ENCODE measurements at places on chromosomes 12 and 14.

DNA sequence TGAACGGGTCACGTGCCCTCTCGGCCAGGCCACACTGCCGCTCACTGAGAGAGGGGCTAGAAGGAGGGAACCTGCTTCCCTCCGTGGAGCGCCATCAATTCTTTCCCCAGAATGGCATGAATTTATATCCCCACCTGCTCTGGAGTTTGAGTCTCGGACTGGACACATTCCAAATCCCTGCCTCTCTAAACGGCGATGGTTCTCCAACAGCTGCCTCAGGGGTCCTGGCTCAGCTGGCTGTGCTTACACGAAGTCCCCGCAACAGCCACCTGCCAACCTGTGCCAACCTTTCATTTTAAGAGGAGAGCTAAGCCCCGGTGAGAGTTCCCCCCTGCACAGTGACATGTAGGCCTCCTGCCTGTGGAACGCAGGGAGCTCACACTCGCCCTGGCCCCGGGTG, 73.2 kb downstream of the RIMBP2 start:
- ATAC-seq = no peak

- no peak for ATAC-seq
These were observed 952.0 kb upstream of the USP15 start for GRCh38 chr12:61308220-61308619.

GRCh38 chr12:55938826-55939501, 8.0 kb downstream of the DGKA start:
- peak; percentile 42 for ATAC-seq

- ATAC-seq = no peak
These were observed 74.3 kb downstream of the RFLNA start for GRCh38 chr12:124369055-124369826.

- ATAC-seq = peak; percentile 38
These were observed 60.4 kb upstream of the PTHLH start for GRCh38 chr12:28032811-28033537.

- ATAC-seq = peak; percentile 87
These were observed 2.5 kb downstream of the USP44 start for GRCh38 chr12:95548539-95549391.

GRCh38 chr12:21710958-21711775, 53.5 kb upstream of the LDHB start:
- ATAC-seq = peak; percentile 40

DNA sequence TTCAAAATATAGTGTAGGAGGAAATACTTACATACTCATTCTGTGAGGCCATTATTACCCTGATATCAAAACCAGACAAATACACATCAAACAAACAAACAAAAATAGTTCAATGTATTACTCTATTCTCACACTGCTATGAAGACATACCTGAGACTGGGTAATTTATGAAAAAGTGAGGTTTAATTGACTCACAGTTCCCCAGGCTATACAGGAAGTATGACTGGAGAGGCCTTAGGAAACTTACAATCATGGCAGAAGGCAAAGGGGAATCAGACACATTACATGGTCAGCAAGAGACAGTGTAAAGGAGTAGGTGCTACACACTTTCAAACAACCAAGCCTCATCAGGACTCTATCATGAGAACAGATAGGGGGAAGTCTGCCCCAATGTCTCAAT, 1023.2 kb downstream of the TMTC2 start:
- ATAC-seq = no peak

- ATAC-seq = no peak
These were observed 192.8 kb downstream of the BCL11B start for GRCh38 chr14:99079061-99079727.

GRCh38 chr14:84432676-84433075, 1097.3 kb upstream of the FLRT2 start:
- no peak for ATAC-seq

DNA sequence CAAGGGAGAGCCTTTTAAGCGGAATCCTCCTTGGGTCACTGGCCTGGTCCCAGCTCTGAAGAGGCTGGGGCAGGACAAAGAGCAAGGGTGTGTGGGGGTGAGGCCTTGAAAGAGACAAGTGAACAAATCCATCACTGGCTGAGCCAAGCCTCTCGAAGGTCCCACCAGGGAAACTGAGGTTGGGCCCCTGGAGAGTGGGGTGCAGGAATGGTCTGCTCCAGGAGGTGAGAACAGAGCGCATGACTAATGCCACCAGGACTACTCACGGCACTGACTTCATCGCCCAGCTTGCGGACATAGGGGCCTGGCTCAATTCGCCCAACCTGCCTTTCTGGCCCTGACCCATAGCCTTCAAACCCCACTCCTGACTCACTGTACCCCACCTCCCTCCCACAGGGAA, 19.2 kb upstream of the DEGS2 start:
- ATAC-seq = no peak

- no peak for ATAC-seq
These were observed 221.6 kb downstream of the C12orf75 start for GRCh38 chr12:105552056-105552455.

GRCh38 chr14:21093769-21094681, 4.4 kb downstream of the ZNF219 start:
- ATAC-seq = no peak

- no peak for ATAC-seq
These were observed 78.8 kb upstream of the EVL start for GRCh38 chr14:99986396-99986795.

DNA sequence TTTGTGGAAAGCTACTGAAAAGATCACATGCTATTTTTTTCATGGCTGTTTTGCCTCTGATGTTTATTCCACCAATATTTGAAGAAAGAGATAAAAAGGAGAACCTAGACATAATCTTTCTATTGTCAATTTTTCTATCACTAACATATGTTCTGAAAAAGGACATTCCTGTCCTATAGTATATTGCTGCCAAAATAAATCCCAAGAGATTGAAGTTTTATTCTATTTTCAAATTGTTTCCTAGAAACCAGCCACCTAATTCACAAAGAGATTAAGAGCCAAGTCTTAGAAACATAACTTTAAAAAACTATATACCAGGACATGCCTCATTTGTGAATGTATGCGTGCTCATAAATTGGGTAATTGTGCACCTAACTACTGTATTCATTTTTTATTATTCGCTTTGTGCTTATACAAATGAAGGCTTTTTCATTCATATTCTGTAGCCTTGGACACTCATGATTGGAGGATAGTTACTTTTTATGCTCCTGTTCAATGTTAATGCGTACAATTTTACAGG, 200.7 kb downstream of the FUT8 start:
- no peak for ATAC-seq

DNA sequence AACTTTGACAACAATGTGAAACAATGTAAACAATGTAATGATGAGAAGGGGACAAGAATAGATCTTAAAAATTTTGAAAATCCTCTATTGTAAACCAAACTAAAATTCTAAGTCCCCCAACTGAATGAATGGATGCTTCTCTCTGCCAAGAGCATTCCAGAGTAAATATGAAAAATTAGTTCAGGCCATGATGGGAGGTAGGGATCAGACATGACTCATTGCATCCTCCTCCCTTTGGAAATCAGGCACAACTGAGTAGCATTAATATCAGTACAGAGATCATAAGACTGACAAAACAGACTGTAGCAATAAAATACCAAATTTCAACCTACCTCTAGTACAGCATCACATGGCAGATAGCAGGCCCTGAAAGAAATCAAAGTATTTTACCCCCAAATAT, 559.9 kb downstream of the C12orf50 start:
- no peak for ATAC-seq

DNA sequence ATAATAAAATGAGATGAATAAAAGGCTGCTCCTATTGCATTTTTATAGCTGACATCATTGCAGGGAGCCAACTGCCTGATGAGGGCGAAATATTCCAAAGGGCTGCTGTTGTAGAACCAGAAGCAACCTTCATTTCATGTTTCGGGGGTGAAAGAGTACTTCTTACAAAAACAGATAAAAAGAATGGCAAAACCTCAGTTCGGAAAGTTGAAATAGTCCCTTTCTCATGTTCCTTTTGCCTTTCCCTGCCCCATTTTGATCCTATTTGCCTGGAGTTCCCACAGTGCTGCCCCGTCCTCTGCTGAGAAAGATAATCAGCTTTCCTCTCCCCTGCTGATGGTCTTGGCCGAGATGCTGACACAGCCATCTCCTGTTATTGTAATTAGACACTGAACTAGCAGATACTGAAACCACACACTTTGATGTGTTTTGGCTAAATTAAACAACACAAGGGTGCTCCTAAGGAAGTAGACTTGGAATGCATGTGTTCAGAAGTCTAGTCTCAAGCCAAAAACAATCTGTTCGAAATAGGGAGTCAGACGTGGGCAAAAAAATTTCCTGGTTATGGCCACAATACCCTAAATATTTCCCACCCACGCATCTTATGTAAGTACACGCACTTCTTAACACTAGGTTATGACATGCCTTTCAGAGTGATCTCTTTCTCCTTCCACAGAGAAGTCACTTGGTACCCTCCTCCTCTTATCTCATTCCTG, 117.2 kb downstream of the PPM1H start:
- no peak for ATAC-seq

DNA sequence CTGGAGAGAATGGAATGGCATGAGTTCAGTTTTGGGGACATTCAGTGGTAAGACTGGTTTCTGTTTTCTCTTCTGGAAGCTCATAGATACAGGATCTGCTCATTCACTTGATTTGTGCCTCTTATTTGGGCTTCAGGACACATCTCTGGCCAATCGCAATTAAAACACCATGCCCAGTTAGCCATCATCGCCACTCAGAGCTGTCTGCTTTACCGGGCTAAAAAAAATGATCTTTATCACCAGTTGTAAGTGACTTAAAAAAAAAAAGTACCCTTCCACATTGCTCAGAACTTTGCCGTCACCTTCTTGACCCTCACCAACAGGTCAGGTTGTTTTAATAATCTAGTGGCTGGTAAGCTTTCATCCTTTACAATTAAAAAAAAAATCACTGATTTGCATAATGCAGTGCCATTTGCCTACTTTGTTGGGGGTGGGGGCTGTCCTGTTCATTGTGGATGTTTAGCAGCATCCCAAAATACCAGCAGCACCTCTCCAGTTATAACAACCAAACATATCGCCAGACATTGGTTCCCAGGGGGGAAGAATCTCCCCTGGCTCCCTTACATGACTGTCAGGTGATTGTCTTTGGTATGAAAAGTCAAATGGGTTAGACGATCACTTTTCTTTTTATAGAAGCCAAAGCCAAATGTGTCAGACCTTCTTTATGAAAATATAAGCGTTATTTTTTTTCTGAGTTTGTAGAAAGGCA, 150.1 kb downstream of the PRKCH start:
- no peak for ATAC-seq

DNA sequence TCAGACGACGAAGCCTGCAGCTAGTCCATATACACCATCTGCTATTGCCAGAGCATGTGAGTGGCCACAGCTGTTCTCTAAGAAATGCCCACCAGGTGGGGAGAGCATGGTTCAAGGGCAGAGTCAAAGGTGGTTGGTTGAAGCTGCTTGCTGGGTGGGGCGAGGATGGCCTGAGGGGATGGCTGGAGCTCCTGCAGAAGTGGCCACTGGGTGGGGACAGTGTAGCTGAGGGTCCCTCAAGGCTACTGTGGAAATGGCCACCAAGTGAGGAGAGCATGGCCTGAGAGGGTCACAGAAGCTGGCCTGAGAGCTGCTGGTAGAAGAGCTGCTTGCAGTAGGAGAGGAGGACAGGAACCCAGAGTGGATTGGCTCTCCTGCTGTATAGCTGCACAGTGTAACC, 102.4 kb downstream of the AACS start:
- ATAC-seq = no peak

GRCh38 chr12:112537710-112538396, 119.1 kb downstream of the PTPN11 start:
- ATAC-seq = no peak

DNA sequence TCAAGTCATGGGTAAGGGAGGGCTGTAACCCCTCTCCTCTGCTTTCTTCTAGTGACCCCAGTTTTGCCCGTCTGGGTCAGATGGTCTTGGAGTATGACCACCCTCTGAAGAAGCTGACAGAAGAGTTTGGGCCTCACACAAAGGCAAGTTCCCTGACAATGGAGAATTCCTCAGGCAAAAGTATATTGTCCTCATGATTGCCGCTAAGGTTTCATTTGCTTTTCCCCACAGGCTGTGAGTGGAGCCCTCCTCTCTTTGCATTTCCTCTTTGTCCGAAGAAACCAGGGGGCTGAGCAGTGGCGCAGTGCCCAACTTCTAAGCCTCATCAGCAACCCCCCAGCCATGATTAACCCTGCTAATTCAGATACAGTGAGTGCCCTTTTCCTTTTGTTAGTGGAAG, 12.1 kb downstream of the NCKAP1L start:
- ATAC-seq = no peak

DNA sequence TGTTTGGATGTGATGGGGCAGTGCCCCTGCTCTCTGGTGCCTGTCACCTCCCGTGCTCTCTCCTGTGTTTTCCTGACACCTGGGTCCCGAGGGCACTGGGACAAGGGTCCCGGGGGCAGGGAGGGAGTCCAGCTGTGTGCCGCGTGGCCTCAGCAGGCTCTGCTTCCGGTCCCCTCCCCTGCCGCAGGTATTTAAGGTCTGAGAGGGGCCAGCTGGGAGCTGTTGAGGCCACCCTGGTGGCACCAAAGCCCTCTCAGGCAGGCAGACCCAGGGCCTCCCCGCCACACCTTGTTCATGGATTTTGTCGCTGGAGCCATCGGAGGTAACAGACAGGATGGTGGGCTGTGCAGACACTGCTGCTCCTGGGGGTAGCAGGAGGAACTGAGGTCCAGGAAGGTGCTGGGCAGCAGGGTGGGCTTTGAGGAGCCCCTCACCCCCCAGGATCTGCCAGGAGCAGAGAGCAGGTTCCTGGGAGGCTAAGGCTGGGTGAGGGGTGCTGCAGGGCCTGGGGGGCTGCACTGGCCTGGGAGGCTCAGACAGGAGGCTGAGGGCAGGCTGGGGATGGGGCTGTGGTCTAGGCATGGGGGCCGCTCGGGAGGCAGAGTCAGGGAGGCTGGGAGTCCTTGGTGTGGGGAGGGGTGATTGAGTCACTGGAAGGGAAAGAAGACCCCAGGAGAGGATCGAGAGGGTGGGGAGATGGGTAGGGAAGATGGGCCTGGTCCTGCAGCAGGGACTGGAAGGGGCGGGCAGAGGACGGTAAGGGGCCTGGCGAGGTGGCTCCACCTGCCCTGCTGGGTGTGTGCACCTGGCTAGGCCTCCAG, at the start of gene SLC25A47:
TSS of gene SLC25A47 (plus strand) at position 219 of the 821 bp plus-strand sequence. CDS start at position 295, 76 bp downstream.
- no peak for ATAC-seq

DNA sequence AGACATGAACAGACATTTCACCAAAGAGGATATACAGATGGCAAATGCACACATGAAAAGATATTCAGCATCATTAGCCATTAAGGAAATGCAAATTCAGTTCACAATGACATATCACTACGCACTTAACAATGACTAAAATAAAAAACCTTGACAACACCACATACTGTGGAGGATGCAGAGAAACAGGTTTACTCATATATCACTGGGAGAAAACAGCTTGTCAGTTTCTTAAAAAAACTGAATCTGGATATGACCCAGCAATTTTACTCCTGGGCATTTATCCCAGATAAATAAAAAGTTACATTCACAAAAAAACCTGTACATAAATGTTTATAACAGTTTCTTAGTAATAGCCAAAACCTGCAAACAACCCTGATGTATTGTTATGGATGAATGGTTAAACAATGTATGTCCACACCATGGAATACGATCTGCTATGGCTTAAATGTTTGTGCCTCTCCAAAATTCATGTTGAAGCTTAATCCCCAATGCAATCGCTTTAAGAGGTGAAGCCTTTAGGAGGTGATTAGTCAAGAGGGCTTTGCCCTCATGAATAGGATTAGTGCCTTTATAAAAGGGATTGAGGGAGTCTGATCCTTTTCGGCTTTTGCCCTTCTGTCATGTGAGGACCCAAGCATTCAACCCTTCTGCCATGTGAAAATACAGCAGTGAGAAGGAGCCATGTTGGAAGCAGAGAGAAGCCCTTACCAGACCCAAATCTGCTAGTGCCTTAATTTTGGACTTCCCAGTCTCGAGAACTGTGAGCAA, 36.0 kb upstream of the PPP4R3A start:
- no peak for ATAC-seq
